ENCODE measurements at places on chromosomes 7 and 10.

DNA sequence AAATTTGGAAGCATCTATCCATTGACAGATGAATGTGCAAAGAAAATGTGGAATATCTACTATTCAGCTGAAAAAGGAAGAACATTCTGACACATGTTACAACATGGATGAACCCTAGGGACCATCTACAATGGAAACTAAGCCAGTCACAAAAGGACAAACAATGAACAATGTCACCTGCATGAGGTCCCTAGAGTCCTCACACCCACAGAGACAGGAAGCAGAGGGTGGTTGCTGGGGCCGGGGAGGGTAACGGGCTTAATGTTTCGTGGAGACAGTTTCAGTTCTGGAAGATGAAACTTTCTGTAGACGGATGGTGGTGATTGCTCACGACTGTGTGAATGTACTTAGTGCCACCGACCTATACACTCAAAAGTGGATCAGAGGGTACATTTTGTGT is 282.9 kb downstream of the ADARB2 start:
- DNase-seq, result no peak

GRCh38 chr7:27793780-27794179 is 53.8 kb downstream of the TAX1BP1 start:
- DNase-seq, result peak; percentile 25

DNA sequence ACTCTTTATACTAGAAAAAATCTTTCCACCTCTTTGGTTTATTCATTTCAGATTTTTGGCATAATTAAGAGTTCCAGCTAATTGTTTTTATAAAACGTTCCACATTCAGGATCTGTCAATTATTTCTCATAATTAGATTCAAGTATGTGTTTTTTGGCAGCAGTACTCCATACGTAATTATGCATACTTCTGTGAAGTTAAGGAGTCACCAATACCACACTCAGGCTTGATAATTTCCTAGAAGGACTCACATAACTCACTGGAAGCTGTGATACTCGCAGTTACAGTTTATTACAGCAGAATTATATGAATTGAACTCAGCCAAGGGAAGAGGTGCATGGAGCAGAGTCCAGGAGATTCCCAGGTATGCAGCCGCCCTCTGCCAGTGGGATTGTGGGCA is 290.5 kb upstream of the AKR1E2 start:
- DNase-seq, result no peak

DNA sequence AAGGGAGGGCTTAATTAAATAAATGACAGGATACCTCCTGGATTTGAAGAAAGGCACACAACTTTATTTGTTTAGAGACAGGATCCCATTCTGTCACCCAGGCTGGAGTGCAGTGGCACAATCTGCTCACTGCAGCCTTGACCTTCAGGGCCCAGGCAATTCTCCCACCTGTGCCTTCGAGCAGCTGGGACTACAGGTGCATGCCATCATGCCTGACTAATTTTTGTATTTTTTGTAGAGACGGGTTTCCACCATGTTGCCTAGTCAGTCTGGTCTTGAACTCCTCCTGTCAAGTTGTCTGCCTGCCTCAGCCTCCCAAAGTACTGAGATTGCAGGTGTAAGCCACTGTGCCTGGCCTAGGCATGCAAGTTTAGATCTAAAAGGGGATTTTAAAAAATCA is 272.7 kb upstream of the MBL2 start:
- no peak for DNase-seq

GRCh38 chr10:95536017-95536416 is 25.2 kb downstream of the SORBS1 start:
- DNase-seq, result no peak

DNA sequence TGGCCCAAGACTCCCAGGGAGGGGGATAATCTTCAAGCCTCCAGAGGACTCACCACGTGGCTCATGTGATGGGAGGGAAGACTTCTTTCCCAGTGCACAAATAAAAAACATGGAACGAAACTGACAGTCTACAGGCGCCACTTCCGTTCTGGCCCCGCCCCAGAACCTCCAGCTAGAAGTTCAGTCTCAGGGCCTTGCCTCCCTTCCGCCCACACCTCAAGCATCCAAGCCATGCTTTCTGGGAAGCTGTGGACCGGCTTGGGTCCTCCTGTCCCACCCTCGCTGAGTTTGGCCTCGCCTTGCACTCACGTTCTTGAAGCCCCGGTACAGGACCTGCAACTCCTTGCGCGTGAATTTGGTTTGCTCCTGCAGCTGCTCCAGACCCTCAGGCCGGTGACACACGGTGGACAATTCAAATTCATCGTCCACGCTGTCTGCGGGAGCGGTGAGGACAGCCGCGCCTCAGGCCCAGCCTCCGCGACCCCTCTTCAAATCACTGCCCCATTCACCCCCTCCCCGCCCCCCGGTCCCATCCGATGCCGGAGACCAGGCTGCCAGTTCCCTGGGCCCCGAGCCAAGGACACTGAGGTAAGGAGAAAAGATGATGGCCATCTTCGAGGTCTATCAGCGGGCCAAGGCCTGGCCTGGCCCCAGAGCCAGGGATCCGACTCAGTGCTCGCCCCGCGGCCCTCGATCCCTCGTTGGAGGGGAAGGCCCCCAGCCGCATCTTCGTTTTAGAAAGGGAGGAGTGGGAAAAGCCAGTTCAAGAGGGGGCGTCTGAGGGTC is 10.7 kb upstream of the OGA start:
- DNase-seq, result no peak

DNA sequence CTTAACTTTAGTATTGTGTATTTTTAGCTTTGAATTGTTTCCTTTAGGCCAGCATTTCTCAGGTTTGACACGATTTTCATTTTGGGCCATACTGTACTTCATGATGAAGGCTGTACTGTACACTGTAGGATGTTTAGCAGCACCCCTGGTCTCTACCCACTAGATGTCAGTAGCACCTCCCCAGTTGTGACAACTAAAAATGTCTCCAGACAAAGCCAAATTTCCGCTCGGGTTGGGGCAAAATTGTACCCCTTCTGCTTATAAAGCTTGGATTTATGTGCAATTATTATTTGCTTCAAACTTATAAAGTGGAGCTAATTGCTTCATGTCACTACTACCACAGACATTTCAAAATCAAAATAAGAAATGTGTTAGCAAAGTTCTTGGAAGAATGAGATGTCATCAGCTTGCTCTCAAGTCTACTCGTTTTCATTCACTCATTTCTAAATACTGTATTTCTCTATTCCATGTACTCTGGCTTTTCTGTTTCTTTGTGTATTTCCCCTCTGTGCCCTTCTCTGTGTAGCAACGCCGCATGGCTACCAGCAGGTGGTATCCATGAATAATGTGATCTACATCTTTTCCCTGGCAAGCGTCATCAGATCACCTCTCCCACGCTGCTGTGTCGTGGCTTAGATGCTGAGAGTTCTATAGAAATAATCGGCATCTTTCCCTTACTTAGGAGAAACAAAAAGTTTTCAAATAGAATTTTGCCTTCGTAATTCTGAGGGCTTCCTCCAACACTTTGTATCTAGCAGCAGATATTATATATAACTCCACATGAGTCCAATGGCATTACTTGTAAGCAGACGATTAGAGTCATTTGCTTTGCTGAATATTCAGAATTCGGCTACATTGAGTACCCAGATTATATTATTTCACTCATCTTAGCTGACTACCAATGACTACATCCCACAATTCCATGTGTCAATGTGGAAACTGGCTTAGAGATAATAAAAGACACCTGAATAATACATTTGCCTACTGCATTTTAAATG is 47.8 kb upstream of the CALCR start:
- DNase-seq, result peak; percentile 41

DNA sequence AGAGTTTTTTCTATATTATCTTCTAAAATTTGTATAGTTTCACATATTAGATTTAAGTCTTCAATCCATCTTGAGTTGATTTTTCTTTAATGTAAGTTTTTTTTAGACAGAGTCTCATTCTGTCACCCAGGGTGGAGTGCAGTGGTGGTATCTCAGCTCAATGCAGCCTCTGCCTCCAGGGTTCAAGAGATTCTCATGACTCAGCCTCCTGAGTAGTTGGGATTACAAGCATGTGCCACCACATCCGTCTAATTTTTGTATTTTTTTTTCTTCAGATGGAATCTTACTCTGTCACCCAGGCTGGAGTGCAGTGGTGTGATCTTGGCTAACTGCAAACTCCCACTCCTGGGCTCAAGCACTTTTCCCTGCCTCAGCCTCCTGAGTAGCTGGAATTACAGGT is 143.4 kb upstream of the ZNF92 start:
- DNase-seq, result no peak

GRCh38 chr7:27175626-27176523 is 1.8 kb upstream of the HOXA10 start:
- DNase-seq, result no peak

- DNase-seq, result no peak
These were observed 682.0 kb upstream of the FOXK1 start for GRCh38 chr7:4000139-4000538.

- DNase-seq, result no peak
These were observed 75.9 kb downstream of the MYL10 start for GRCh38 chr7:101553018-101553770.

DNA sequence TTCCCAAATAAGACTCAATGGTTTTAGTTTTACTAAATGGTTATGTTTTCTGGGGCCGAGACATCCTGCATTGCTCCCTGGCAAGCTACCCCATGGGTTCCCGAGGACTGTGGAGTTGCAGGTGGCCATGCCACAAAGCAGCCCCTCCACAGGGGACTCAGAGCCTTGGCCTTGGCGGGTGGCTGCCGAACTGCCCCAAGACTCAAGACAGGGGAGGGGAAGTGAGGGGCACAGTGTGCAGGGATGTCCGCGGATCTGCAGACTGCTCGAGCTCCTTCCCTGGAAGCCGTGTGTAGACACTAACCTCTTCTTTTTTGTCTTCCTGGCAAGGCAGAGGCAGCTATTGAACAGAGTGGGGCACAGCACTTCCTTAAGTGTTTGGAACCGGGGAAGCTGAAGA is 154.6 kb downstream of the EBF3 start:
- DNase-seq, result no peak

DNA sequence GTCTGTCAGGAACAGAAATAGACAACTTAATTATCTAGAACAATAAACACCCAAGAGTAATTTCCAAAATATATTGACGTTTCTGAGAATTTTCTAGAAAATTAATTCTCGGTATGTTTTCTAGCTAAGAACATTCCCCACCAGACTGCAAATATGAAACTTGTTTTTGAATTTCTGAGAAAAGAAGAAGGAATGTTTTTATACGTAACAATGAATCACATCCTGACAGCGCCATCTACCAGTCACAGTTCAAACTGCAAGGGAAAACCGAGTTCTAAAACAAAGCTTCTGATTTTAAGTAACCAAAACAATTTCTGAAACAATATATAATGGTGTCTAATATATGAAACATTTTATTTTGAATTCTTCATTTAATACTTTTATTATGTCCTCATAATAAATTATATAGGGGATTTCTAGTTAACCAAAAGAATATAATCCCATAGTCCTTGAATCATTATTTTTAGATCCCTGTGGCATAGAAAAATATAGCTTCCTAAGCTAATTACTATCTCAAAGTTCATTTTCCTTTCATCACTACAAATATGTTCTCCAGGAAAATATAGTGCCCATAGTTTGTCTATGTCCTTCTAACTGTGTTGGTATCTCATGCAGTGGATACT is 34.5 kb upstream of the MEOX2 start:
- DNase-seq, result peak; percentile 53

DNA sequence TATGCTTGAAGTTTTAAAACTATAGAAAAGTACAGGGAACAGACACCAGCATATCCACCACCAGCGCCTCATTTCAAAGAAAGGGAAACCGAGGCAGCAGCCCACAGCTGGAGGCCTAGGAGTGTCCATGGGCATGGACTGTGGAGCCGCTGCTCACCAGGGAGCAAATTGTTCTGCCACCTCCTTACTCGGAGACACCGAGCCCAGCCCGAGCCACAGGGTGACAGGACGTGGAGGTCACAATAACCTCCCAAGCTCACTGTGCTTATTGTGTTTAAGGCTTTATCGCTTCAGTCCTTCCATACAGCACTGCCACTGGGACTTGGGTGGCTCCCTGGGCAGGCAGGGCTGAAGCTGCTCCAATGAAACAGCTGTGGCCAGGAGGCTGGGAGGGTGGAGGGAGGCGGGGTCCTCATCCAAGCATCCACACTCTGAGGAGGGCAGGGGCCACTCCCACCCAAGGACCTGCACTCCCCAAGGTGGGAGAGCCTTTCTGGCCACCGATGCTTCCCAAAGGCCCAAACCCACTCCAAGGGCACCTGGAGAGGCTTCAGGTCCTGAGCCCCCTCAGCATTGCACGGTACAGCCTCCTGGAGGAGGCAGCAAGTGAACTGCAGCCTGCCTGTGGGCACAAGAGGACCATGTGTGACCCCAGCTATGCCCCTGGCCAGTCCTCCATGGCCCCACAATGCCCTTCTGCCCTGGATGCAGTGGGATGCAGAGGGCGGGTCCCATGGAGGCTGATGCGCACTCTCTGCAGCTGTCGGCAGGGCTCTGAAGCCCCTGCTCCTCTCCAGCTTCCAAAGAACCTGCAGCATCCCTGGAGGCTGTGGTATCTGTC is 38.7 kb upstream of the RET start:
- DNase-seq, result no peak

DNA sequence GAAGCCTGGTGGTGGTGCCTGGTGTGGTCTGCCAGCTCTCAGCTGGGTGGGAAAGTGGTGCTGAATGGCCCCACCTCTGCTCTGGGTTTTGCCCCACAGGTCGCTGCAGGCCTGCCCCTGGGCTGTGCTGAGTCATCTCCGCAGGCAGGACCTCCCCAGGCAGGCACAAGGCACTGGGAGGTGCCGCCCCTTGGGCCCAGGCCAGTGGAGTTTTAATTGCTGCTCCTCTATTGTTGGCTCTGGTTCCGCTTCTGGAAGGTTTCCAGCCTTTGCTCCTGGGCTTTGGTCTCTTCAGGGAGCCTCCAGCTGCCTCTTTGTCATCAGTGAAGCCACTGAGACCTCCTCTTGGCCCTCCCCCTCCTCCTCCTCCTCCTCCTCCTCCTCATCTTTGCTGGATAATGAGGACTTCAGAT is 180.3 kb upstream of the GRB10 start:
- peak; percentile 97 for DNase-seq

- DNase-seq, result no peak
These were observed 102.1 kb upstream of the ABCB5 start for GRCh38 chr7:20513341-20513740.

- DNase-seq, result no peak
These were observed 17.9 kb downstream of the ZNF777 start for GRCh38 chr7:149442924-149443323.

GRCh38 chr10:123551259-123551658 is 114.9 kb upstream of the GPR26 start:
- no peak for DNase-seq

GRCh38 chr7:147861058-147861716 is 729.4 kb upstream of the C7orf33 start:
- DNase-seq, result no peak

DNA sequence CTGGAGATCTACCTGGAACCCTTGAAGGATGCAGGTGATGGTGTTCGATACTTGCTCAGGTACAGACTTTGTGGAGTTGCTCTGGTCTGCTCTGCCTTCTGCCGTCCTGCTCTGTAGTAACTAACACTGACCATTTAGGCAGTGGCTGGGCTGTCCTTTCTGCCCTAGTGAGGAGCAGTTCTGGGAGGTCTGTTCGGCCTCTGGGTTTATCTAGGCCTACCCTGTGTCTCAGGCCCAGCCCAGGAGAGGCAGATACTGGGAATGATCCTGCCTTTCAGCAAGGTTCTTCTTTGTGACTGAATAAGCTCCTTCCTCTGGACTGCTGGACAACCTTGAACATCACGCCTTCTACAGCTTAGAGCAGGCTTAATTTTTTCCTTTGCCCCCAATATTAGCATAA is 1.7 kb downstream of the ZFYVE27 start:
- DNase-seq, result no peak
